ENCODE measurements at places on chromosomes 7 and 10. TPM values are rescaled to one million over a fixed set of nuclear protein-coding genes. Genes with fewer than 3 reads are reported as not detected.

Gene VAX1
- not detected for total RNA-seq

Gene TDRD1
- total RNA-seq = 7.6 TPM

Gene RGR
- not detected for total RNA-seq

Gene AKR1C3
- 222 TPM for total RNA-seq

Data from stomach (tissue), 19 donors.